ENCODE measurements at places on chromosomes 5 and 9.

GRCh38 chr5:53814819-53815218 is 254.4 kb downstream of the NDUFS4 start:
- no peak for DNase-seq

GRCh38 chr5:35294976-35295375 is 64.7 kb upstream of the PRLR start:
- no peak for DNase-seq

- no peak for DNase-seq
These were observed 65.5 kb upstream of the DMRT3 start for GRCh38 chr9:911005-911404.

- DNase-seq, result no peak
These were observed 3.1 kb upstream of the SLC27A6 start for GRCh38 chr5:128962211-128962610.

DNA sequence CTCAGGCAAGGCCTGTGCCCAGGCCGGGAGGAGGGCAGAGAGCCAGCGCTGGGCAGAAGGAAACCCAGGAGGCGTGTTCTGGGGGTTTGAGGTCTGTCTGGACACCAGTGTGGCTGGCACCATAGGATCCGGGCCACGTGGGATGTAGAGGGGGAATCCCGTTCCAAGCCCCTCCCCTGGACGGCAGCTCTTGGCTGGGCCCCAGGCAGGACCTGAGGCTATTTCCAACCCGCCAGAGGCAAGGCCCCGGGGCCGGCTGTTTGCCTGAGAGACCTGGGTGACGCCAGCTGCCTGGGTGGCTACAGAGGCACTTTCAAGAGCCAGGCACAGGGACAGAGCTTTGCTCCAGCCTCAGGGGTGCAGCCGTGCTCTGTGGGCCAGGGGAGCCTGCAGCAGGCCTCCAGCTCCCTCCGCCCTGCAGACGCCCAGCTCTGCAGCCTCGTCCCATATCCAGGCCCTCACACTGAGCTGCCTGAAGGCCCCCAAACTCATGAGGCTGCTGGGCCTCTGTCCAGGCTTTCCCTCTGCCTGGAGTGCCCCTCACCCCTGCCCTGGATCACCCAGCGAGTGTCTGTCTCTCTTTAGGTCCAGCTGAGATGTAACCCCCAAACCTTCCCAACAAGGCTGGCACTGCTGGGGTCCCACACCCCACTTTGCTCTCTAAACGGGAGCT is 56.6 kb upstream of the EGFL7 start:
- DNase-seq, result no peak

DNA sequence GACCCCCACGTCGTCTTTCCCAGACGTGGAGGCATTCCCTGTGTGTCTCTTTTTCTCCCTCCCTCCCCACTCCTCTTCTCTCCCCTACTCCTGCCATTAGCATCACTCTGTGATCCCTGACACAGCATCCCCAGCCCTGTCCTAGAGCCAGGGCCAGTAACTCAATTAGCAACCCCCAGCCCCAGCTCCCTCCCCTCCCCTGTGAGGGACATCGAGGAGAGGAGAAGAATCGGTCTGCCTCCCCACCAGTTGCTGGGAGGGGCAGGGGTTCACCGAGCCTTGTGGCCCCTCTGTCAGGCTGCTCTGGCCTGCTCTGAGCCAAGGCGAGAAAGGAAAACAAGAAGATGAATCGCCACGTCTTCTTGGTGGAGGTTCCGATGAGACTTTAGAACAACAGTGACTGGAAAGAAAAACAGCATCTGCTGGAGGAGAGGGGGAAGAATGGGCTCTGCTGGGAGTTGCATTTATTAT is 123.1 kb downstream of the PAPPA start:
- DNase-seq, result no peak

DNA sequence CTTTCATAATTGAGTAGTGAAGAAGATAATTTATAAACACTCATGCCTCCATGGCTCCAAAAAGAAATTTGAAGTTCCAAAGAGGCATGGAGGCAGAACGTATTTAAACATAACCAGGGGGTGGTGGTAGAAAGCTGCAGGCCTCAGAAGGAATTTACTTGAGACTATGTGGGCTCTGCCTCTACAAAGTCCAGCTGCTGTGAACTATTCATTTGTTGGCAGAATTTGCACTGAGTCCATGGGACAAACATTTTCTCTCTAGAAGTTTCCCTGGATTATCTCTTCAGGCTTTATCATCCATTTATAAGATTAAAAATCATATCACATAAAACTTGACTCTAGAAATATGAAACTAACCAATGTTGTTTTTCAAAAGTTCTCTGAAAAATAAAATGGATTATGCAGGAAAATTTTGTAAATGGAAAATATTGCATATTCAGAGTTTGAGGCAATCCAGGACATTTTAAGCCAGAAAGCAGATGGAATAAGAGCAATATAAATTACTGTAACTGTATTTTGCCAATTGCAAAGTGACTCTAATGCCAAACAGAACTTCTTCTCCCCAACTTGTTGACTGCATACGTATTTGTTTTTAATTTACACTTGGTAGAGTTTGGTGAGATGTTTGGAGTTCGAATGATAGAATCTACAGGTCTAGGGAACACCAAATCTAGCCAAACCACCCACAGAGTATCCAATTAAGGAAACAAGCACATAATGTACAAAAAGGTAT is 258.2 kb downstream of the ENC1 start:
- DNase-seq, result no peak

DNA sequence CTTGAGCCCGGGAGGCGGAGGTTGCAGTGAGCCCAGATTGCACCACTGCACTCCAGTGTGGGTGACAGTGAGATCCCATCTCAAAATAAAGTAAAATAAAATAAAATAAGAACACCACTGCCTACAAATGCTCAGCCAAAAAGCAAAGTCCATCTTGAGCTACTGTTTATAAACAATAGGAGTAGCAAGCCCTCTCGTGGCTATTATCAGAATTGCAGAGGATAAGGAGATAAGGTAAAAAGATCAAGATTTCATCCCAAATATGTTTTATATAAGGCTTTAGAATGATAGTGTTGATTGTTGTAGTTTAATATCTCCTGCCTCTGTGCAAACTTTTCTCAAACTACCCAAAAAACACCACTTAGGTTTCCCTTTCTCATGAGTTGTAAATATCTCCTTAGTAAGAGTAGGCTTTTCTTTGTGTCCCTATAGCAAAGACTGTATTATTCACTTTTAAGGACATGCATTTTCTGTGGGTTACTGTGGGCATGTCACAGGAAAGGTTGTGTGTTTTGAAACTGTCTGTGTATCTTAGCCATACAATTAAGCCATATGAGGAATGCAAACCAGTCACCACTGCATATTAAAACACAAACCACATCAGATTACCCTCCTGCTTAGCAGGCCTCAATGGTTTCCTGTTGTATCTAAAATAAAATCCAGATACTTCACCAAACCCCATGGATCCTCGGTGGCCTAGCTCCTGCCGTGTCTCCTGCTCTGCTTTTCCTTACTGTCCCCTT is 31.8 kb upstream of the CKS2 start:
- no peak for DNase-seq

DNA sequence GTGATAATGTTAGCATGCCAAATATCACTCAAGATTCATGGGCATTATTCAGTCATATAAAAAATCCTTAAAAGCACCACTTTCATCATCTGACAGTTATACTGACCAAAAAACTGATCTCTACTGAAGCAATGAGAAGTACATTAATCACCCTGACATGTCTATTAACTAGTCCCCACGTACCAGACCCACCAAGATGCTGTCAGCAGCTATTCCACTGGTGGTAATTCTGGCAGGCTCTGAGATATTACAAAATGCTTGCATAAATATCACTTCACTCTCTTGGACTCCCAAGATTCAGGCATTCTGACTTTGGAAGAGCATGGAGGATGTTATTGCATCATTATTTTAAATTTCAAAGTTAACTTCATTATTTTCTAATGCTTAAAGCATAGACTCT is 717.0 kb downstream of the DNAH5 start:
- no peak for DNase-seq

DNA sequence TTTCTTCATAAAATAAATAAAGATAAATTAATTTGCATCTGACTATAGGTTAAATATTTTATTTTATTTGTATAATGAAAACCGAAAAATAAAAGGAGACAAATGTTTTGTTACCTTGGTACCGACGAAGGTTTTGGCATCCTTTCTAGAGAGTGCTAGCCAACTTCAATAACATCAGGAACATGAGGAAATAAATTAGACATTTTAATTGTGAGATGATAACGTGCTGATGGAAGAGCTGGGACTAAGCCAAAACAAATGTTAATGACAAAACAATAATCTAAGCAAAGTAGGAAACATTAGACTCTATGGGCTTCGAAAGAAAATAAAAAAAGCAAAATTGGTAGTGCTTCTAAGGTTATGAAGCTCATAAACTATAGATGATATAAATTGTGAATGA is 201.0 kb downstream of the IRX2 start:
- no peak for DNase-seq

GRCh38 chr9:17059465-17059864 is 75.4 kb upstream of the CNTLN start:
- DNase-seq, result no peak

GRCh38 chr5:51378448-51379330 is 4.6 kb upstream of the ISL1 start:
- DNase-seq, result no peak

- DNase-seq, result no peak
These were observed 263.5 kb downstream of the NTRK2 start for GRCh38 chr9:84932915-84933527.

GRCh38 chr9:36679710-36680109 is 107.0 kb downstream of the MELK start:
- no peak for DNase-seq

DNA sequence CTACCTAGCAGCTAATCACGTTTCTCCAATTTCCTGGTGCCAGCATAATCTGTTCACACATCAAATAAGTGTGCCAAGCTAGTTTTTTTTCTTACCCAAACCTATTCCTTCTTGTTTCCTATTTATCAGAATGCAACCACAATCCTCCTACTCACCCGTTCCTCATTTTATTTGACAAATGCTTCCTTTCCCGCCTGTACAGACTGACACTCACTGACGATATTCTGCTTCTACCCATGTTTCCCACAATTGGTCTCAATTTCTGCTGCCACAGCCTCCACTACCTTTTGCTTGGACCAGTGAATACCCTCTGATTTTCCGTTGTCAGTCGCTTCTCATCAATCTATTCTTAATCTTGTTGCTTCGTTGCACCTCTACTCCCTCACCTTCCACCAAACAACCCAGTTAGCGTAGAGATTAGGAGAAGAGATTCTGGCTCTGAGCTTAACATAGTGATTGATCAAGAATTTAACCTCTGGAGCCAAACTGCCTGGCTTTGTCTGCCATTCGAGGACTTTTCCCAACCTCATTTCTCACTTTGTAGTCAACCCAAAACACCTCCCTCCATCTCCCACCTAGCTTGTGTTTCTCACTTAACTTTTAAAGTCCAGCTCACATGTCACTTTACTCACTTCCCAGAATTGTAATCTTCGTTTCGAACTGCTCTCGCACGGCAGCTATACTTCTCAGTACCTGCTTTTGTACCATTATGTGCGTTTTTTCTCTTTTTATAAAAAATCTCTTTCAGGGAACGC is 729 bp upstream of the TMEM38B start:
- DNase-seq, result no peak

DNA sequence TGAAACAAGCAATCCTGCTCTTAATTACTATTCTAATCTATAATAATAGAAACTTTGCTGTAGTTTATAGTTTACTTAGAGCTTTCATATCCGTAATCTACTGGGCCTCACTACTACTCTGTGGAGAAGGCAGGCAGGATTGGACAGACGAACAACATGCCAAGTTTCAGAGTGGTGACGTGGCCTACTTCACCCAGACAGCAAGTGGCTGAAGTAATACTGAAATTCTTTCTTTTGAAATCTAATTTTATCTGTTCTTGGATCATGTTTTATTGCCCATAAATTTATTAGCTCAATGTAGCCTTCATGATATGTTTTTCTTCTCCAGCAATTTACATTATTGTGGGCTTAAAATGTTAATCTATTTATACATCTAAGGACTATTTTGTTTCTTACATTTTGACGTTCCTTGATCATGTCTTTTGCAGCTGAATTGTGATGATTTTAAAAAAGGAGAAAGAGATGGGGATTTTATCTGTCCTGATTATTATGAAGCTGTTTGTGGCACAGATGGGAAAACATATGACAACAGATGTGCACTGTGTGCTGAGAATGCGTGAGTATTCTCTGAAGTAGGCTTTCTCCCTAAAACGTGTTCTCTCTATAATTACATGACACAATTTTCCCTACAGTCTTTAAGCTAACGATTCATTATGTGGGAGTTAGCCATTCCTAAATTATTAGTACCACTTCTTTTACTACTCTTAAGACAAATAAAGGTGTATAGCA is 22.4 kb downstream of the SPINK5 start:
- DNase-seq, result no peak

GRCh38 chr5:177542816-177543465 is 11.4 kb downstream of the FAM193B start:
- no peak for DNase-seq

All from activated naive CD8-positive, alpha-beta T cell treated with anti-CD3 and anti-CD28 coated beads, Interleukin-2, amount 50 U/mL, for 16 hours (primary cell).